ENCODE measurements at places on chromosomes 2 and 18.

DNA sequence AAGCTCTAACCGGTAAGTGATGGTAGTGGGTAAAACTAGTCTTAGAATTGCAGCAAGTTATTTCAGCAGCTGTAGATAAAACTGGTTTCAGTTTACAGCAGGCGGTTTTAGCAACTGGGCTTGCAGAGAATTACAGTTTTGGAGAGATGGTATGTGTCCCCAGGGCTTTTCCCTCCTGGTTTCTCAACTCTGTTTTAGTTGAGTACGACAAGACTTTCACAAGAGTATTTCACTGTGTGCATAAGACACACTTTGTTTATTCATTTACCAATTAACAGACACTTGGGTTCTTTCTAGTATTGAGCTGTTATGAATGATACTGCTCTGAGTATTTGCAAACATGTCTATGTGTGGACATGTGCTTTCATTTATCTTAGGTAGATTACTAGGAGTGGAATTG lies 65.6 kb upstream of the RFX8 start:
- no peaks in the 10 kb centered on the region for H3K36me3 ChIP-seq
- no peak overlapping the region for H3K4me3 ChIP-seq
- H3K27me3 ChIP-seq: no peaks in the 10 kb centered on the region
- no peak overlapping the region for H3K27ac ChIP-seq

- no peaks in the 10 kb centered on the region for H3K4me1 ChIP-seq
- H3K36me3 ChIP-seq: no peaks in the 10 kb centered on the region
- DNase-seq: no peak
- no peak overlapping the region for H3K27ac ChIP-seq
- H3K27me3 ChIP-seq: no peaks in the 10 kb centered on the region
Measured at GRCh38 chr2:28348149-28348567, 44.5 kb upstream of the FOSL2 start.

DNA sequence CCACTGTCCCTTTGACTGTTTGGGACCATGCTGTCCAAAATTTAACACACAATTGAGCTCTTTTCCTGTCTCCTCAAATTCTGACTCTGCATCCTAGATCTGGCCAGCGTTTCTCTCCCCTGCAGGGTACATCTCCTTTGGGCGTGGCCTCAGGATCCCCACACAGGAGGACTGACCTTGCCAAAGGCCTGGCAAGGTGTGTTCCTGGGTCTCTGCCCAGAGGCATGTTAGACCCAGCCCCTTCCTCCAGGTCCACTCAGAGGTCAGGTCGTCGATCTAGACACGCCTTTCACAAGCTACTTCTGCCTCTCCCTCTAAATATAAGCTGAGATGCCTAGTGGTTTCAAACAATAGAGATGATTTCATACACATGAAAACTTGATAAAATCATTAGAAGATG lies 45.4 kb upstream of the SMIM21 start:
- DNase-seq: no peak
- no peaks in the 10 kb centered on the region for H3K27me3 ChIP-seq
- H3K4me1 ChIP-seq: no peaks in the 10 kb centered on the region
- H3K27ac ChIP-seq: no peak overlapping the region

DNA sequence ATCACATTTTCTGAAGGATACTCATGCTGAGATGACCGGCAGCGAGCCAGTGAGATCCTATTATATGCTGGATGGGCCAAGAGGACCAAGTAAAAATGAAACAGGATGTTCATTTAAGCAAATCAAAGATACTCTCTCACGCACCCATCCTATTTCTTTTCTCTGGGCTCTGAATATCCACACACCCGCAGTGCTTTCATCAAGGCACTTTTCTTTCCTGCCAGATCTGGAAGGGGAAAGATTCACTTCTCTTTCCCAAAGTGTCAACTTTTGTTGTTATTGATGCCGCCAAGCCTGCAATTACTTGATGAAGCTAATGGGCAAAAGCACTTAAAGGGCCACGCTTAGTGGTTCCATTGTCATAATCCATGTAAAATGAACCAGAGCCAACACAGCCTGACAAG lies 191.9 kb upstream of the CHAC2 start:
- H3K27ac ChIP-seq: no peak overlapping the region
- no peaks in the 10 kb centered on the region for H3K4me1 ChIP-seq
- no peaks in the 10 kb centered on the region for H3K27me3 ChIP-seq
- no peaks in the 10 kb centered on the region for H3K36me3 ChIP-seq
- no peak for DNase-seq
